ENCODE measurements at places on chromosomes 5 and 9. TPM values are rescaled to one million over a fixed set of nuclear protein-coding genes. Genes with fewer than 3 reads are reported as not detected.

GRCh38 chr5:62341783-62342475 is 35.9 kb downstream of the KIF2A start:
- DNase-seq, result no peak

SPOCK1 gene
- total RNA-seq, result 22.4 TPM

- no peak for DNase-seq
Observed at GRCh38 chr9:110755179-110755578, 86.6 kb downstream of the MUSK start.

DNA sequence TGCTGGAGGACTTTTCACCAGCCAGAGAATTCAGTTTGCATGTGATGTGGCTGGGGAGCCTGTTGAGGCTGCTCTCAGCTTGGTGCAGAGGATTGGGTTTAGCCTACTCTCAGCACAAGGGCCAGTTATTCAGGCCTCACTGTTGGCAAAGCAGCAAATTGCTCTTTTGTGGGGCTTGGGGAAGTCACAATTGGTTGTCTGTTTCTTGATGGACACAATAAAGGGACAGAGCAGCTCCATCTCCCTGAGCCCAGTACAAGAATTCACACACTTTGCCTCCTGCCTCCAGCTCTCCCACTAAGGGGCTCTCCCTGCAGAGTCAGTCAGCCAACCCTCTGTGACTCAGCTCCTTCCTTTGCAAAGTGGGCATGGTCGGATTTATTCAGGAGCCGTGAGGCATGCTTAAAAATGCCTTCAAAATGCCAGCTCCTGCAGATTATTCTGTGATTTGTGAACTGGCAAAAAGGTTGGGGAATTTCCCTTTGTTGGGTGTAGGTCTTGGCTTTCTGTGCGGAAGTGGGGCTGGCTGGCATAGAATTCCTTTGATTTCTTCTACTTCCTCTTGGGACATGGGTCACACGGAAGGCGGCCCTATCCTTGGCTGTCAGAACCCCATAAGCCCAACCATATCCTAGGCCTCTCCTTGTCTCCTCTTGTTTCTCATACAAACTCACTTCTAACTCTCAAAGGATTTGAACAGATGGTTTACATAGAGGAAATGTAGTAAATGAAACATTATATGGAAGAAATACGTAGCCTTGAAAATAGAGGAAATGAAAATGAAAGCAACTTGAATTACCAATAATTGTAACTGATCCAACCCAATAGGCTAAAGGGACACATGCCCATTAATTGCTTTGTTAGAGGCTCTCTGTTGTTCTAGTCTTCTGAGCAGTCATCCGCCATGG is 118.7 kb upstream of the CD180 start:
- peak; percentile 55 for DNase-seq

DNA sequence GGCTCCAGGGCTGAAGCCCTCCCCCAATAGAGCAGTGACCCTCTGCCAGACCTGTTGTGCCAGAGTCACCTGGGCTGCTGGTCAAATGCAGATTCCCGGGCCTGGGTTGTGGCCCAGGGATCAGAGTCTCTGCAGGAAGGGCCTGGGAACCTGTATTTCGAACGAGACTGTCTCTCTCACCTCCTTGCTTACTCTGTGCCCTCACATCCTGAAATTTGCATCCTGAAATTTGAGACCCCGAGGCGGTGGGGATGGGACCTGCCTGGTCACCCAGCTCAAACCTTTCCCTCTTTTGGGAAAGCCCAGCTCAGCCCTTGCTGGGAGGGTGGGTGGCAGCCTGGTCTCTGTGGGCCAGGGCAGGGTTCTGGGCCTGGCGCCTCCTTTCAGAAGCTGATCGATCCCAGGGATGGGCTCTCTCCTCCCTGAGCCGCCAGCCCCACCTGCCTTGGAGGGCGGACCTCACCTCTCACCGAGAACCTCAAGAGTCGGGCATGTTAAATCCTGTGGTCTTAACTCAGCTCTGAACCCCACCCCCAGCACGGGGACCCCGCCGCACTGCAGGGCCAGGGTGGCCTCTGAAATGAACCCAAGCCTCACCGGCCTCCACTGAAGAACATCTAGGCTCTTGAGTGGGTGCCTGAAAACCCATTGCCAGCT is 44.0 kb upstream of the IER5L start:
- DNase-seq, result no peak

DNA sequence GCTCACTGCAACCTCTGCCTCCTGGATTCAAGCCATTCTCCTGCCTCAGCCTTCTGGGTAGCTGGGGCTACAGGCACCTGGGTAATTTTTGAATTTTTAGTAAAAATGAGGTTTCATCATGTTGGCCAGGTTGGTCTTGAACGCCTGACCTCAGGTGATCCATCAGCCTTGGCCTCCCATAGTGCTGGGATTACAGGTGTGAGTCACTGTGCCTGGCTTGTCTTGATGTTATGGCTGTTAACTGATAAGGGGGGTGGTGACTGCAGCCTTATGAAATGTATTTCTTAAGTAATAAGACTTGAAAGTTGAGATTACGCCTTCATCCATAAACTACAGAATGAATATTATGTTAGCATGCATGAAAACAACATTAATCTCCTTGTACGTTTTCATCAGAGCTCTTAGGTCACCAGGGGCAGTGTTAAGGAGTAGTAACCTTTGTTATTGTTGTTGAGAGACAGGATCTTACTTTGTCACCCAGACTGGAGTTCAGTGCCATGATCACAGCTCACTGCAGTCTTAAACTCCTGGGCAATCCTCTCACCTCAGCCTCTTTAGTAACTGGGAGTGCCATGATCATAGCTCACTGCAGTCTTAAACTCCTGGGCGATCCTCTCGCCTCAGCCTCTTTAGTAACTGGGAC is 148.3 kb downstream of the ATP10B start:
- no peak for DNase-seq
